NCI-H1436 (cell line): ENCODE measurements at places on chromosomes 5 and 9.
A peak's percentile ranks its signal among the peaks of the same experiment; 100 is the strongest.

DNA sequence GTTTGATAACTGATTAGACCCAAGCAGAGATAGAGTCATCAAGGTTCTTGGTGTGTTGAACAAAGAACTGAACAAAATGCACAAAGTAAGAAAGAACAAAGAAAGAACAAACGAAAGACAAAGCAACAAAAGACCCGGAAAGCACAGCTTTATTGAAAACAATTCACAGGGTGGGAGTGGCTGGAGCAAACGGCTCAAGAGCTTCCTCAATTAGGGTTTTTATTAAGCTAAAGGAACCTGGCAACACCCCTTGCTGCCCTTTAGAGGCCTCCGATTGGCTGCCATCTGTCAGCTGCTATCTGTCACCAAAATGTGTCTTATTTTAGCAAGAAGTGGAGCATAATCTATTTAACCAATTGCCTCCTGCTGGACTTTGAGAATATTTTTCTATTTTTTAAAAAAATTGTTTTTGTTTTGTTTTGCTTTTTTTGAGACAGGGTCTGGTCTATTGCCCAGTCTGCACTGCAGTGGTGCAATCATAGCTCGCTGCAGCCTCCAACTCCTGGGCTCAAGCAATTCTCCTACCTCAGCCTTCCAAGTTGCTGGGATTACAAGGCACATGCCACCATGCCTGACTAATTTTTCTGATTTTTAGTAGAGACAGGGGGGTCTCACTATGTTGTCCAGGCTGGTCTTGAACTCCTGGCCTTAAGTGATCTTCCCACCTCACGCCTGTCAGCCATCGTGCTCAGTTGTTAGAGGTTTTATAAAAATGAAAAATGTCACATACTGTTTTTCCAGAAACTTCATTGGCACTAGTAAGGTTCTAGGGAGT, 7.7 kb upstream of the ABO start:
- DNase-seq, result no peak

GRCh38 chr5:68911840-68912690, 181.7 kb upstream of the SLC30A5 start:
- DNase-seq, result no peak

DNA sequence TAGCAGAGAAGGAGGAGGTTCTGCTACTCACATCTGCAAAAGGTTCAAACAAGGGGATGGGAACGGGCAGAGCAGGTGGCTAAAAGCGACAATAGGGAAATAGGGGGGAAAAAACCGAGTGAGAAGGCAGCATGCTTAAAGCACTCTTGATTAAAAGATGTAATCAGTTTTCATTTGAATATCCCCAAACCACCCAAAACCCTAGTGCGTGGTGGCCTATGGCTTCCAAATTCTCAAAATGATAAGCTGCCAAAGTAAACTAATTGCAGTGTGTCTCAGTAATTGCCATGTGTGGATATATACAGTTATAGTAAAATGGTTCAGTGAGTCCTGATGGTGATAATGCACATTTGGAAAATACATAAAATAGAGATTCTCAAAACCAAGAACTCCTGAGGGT, 315.2 kb upstream of the RFX3 start:
- no peak for DNase-seq

- DNase-seq, result no peak
Observed at GRCh38 chr5:18105449-18105848, 471.2 kb downstream of the TAF11L14 start.

DNA sequence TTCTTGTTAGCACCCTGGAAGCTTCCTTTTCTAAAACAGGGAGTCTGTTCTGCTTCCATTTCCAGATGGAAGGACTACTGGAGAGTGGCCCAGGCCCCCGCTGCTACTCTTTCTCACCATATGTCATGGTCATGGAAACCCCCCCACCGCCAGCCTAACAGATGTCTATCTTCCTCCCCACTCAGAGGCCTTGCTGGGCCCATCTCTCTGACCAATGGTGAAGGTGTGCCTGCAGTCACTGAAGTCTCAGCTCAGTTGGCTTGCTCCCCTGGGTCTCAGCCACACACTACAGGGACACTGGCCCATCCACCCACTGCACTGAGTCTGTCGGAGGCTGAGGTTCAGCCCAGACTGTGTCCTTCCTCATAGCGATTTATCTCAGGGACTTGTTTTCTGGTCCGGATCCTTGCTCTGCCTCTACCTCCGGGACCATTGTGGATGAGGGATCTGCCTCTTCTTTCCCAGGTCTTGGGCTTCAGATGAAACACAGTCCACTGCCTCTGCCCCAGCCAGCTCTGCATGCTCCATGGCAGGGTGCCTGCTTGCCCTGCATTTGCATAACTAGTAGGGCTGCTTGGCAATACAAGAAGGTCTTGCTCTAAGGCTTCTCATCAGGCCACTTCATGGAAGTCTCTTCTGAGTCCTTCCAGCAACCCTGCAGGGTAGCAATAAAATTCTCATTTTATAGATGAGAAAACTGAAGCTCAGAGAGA, 30.8 kb downstream of the GALNT12 start:
- no peak for DNase-seq

DNA sequence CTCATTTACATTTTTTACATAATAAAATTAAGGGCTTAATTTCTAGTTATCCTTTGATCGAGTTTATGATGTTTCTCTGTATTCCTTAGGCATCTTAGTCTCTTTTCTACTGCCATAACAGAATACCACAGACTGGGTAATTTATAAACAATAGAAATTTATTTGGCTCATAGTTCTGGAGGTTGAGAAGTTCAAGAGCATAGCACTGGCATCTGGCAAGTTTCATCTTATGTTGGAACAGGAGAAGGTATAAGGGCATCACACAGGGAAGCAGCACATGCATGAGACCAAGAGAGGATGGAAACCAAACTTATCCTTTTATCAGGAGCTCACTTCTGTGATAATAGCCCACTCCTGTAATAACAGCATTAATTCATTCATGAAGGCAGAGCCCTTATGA, 284.9 kb upstream of the COX7C start:
- no peak for DNase-seq

DNA sequence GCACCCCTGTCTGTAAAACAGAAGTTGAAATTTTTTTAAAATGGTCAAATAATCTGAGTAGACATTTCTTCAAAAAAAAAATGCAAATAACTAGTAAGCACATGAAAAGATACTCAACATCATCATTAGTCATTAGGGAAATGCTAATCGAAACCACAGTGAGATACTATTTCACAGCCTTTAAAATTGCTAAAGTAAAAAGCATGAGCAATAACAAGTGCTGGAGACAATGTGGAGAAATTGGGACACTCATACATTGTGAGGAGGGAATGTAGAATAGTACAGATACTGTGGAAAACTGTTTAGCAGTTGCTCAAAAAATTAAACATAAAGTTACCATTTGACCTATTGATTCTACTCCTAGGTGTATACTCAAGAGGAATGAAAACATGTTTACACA, 58.4 kb upstream of the RUSC2 start:
- DNase-seq, result no peak

DNA sequence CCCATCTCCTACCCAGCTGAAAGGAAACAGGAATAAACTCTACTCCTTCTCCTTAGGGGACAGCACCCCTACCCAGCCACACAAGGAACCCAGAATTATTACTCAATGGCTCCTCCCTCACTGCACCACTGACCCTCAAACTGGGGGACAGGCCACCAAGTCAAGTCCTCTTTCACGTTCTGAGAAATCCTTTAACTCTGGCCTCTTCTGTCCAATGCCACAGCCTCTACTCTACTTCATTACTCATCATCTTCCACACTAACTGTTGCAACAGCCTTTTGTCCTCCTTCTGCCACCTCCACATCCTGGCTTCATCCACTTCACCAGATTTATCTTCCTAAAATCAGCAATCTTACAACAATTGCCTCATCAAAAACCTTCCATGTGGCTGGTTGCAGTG, 6.8 kb downstream of the TTC39B start:
- no peak for DNase-seq

GRCh38 chr5:137734962-137735554, 831 bp downstream of the KLHL3 start:
- no peak for DNase-seq

DNA sequence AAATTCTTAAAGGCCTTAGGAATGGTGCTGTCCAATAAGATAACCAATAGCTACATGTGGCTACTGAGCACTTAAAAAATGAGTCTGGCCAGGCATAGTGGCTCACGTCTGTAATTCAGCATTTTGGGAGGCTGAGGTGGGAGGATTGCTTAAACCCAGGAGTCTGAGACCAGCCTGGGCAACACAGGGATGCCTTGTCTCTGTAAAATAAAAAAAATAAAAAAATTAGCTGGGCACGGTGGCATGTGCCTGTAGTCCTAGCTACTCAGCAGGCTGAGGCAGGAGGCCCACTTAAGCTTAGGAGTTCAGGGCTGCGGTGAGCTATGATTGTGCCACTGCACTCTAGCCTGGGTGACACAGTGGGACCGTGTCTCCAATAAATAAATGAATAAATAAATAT, 1.3 kb upstream of the SLC22A5 start:
- no peak for DNase-seq

- DNase-seq, result no peak
Observed at GRCh38 chr9:115636596-115636995, 517.0 kb upstream of the PAPPA start.

GRCh38 chr9:130839132-130840111, 4.4 kb downstream of the ABL1 start:
- no peak for DNase-seq

DNA sequence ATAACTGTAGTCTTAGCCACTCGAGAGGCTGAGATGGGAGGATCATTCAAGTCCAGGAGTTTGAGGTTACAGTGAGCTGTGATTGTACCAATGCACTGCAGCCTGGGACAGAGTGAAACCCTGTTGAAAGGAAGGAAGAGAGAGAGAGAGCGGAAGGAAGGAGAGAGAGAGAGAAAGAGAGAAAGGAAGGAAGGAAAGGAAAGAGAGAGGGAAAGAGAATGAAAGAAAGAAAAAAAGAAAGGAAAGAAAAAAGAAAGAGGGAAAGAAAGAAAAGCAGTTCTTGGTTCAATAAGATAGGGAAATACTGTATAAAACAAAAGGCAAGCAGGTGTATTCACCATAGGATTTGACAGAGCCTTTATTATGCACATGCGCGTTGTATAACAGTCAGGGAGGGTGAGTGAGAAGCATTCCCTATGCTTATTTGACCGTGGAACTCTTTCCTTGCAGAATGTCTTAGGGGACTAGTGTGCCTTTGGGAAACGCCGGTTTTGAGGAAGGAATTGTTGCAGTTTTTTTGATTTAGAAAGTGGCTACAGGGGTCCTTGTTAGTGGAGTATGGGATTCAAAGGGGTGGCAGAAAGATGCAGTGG, 42.0 kb downstream of the GSN start:
- DNase-seq, result no peak

GRCh38 chr5:98605426-98605825, 168.0 kb upstream of the RGMB start:
- DNase-seq, result no peak

DNA sequence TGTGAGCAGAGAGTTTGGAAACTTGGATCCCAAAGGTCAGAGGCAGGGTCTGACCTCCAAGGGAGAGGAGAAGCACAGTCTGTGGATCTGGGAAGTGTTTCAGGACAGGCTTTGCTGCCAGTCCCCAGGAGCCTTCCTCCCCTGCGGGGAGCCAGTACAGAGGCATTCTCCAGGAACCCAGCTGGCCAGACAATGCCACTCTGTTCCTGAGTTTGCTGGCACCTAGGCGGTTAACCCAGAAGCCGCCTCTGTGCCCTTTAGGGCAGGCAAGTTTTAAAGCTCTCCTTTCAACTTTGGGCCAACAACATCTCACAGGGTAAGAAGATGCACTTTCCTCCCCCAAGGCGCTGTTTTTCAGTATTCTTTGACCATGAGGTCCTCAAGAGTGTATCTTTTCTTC, 37.0 kb upstream of the FGF1 start:
- no peak for DNase-seq

DNA sequence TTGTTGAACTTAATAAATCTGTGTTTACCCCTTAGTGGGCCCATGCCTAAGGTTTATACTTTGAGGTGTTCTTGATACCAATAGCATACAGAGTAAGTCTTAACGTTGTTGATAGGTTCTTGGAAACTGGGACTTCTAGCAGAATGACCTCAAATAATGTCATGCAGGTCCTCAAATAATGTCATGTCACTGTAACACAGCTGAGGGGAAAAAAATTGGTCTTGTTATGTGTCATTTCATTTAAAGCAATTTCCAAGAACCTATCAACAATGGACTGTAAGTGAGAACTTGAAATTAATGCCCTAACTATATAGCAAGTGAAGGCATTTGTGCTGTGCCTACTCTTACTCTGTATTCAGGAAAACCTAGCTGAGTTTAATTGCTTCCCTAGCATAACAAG, 7.2 kb downstream of the DNAJA1 start:
- DNase-seq, result no peak

- DNase-seq, result no peak
Observed at GRCh38 chr5:147437161-147437596, 72.7 kb downstream of the DPYSL3 start.

GRCh38 chr9:32647671-32648070, 12.2 kb upstream of the TAF1L start:
- no peak for DNase-seq

DNA sequence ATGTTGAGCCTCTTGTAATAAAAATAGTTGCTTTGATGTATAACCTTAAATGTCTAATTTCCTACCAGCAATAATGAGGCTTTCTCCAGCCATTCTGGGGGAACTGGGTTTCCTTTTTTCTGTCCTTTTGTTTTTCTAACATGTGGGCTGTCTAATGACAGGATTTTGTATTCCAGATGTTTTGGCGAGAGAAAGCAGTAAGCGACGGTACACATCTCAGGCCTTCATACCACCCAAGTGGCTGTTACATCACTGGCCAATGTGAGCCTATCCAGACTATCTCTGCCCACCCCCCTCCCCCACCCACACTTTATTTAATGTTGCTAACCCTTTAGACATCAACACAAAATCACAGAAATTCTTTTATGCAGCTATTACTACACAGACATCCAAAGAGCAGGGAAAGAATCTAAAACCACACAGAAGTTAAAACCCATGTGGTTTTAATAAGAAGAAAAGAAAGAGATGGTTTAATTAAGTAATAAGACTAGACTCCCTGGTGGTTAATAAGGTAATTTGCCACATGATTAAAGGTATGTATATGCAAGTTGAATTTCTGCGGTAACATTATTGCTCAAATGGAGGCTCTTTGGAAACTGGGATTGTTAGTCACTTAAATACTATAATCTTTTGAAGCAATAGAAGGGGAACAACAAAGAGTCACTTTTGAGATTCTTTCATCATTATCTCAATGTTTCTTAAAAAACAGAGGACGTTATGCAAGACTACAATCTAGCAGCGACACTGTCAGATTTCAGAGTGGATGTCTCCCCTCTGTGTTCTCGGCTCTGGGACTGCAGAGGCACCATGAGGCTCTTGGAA, 365.1 kb downstream of the ENC1 start:
- no peak for DNase-seq

GRCh38 chr9:22469928-22470544, 23.4 kb downstream of the DMRTA1 start:
- peak; percentile 47 for DNase-seq

DNA sequence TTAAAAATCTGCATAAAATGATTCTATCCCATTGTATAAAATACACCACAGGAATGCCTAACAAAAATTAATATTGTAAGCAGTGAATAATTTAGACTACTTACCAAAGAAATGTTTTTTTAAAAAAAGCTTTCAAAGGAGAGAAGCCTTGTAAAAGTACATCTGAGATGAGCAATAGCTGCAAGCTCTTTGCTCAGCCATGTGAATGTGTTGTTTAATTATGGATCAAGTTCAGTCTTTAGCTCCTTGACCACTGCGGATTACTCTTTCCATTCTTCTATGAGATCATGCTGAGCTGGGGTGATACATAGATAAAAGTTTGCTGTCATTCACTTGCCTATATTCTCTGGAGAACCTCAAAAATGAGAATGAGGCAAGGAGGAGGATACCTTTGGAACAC, 782.4 kb upstream of the ZNF608 start:
- no peak for DNase-seq

- DNase-seq, result no peak
Observed at GRCh38 chr5:177540438-177540837, 13.9 kb downstream of the FAM193B start.
